ENCODE measurements at places on chromosomes 7 and 10.

DNA sequence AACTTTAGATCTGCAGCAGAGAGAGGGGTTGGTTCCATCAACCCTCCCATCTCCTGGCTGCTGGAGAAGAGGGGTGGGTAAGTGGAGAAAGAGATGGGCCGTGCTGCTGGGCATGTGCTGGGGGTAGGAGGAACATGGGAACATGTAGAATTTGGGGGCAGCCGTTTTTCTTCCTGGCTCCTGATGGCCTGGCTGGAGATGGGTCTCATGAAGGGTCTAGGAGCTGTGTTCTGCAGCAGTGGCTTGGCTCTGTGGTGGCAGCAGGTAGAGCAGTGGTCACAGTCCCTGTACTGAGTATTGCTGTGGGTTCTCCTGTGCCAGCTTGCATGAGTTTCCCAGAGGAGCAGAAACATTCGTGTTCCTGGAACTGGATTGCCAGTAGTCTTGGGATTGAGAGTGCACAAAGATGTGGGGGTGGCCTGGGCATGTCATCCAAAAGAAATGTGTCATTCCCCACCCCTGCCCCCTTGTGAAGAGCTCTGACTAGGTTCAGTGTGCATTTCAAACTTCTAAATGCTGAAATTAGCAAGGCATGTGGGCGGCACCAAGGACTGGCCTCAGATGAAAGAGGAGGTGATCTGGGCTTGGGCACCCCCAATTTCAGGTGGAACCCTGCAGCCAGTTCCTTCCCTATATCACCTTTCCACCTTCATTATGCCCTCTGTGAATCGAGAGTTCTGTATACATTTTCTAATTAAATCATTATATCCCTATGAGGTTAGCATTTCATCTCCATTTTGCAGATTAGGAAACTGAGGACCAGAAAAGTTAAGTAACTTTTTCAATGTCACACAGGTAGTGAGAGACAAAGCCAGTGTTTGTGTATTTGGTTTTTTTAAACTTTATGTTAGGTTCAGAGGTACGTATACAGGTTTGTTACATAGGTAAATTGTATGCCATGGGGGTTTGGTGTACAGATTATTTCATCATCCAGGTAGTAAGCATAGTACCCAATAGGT lies 2.1 kb downstream of the CHST3 start:
- peak; percentile 48 for DNase-seq

DNA sequence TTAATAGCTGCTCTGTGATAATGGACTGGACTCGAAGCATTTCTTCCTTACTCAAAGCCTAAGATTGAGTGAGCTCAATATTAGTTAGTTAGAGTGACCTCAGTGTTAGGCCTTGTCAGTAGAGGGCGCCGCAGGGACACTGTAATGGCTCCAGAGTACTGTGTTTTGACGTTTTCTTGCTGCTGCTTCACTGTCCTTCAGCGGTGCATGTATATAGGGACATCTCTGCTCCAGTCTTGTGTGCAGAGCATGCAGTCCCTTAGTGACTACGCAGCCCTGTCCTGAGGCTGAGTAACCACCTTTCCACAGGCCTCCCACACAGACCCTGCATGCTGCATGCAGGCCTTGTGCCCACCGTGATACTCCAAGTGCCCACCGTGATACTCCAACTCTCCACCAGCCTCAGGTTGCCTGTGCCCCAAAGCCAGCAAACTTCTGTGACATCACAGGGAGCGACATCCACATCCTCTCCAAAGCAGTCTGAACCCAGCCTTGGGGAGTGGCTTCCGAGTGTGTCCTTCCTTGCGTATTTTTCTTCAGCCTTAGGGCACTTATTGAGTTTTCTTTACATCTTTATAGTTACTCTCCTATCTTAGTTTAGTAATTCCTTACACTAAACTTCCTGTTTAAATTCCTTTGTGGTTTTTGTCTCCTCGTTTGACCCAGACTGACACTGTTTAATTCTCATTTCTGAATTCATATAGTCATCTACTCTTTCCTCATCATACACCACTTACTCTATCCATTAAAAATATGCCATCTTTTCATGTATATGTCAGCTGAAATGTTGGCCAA lies 118.2 kb downstream of the JAZF1 start:
- peak; percentile 70 for DNase-seq

- DNase-seq: peak; percentile 29
Observed at GRCh38 chr10:20185116-20185515, 368.9 kb downstream of the PLXDC2 start.

DNA sequence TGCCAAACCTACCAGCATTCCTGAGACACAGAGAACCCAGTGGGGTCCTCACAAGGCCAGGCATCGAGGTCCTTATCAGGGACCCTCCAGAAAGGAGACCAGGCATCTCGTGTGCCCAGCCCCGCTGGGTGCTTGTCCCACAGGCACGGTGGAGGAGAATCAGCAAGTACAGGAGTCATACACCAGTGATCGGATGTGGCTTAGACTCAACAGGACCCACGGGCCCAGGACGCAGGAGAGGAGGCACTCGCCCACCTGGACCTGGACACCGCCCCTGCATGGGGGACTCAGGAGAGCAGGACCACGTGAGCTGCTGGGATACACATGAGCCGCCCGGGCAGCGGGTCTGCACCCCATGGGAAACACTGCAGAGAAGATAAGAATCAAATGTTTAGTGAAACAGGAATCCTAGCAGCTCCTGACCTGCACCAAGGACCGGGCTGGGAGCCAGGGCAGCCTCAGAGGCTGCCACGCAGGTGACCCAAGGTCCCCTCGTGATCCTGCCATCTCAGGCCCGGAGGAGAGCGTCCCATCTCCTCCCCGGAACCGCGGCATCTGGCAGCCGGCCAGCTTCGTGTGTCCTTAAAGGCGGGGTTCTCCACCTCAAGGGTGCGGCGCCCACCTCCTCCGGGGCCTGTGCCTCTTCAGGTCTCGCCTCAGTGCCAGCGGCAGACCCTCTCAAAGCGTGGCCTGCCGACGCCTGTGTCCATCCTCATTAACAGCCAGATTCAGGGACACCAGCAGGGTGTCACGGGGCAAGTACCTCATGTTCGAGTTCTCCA lies 59.2 kb downstream of the FOXL3 start:
- DNase-seq: no peak

GRCh38 chr10:108904163-108904838 lies 1019.0 kb downstream of the XPNPEP1 start:
- peak; percentile 74 for DNase-seq

GRCh38 chr10:125609859-125610258 lies 73.1 kb downstream of the TEX36 start:
- no peak for DNase-seq

DNA sequence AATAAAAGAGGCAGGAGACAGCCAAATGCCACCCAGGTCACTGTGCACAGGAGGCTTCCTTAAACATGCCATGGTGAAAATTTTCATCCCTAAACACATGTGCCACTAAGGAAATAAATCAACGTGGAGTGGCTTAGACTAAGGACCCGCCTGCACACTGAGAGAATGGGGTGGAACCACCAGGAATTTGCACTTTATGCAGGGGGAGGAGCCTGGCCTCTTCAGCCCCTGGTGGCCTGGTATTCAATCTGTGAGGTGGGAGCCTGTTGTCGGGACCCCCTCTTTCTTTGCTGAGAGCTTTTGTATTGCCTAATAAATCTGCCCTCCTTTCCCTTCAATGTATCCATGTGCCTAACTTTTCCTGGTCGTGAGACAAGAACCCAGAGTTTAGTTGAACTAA lies 204.6 kb upstream of the NRP1 start:
- DNase-seq: no peak

DNA sequence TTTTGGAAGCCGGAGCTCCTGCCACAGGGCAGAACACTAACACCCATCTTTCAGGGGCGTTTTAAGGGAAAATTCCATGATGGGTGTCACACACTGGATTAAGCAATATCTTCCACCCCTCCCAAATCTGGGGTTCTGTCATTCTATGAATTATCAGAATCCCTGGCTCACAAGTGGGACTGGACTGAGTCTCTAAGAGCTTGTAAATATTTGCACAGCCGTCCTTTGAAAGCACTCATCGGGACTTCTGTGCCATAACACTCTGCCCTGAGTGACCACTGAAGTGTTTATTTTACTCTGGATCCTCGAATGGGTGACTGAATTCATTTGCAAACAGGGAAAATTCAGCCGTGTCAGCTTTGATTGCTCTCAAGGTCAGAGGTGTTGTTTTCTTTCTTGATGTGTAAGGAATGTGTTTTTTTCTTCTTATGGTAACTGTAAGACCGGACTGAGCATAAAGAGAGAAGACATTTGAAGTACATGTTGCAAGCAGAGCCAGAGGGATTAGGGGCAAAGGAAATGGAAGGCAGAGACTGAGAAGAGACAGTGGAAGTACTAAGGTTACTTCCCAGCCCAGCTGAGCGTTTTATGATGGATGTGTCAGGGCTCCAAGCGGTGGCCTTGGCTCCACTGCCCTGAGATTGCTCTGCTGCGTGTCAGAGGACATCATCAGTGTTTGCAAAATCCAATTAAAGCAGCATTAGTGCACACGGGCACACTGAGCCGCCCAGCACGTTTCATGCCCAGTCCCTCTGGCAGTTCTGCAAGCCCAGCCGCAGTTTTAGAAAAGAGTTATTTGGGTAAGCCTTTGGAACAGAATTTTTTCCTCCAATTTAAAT lies 17.7 kb upstream of the GTPBP4 start:
- DNase-seq: no peak

DNA sequence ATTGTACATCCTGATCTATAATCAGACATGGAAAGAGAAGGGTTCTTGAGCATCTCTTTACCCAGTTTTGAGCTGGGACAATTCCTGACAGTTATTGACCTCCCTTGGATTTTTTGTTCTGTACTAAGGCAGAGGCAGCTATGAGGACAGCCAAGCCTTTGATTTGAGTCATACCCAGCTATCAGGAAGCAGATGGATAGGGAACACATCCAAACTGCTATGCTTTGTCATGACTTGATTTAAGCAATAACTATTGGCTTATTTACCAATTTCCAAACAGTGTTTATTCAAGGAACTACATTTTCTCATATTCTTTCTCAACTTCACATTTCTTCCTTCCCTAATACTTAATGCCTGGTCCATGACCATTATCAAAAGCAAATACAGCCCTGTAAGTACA lies 396.4 kb upstream of the STEAP1 start:
- DNase-seq: no peak

DNA sequence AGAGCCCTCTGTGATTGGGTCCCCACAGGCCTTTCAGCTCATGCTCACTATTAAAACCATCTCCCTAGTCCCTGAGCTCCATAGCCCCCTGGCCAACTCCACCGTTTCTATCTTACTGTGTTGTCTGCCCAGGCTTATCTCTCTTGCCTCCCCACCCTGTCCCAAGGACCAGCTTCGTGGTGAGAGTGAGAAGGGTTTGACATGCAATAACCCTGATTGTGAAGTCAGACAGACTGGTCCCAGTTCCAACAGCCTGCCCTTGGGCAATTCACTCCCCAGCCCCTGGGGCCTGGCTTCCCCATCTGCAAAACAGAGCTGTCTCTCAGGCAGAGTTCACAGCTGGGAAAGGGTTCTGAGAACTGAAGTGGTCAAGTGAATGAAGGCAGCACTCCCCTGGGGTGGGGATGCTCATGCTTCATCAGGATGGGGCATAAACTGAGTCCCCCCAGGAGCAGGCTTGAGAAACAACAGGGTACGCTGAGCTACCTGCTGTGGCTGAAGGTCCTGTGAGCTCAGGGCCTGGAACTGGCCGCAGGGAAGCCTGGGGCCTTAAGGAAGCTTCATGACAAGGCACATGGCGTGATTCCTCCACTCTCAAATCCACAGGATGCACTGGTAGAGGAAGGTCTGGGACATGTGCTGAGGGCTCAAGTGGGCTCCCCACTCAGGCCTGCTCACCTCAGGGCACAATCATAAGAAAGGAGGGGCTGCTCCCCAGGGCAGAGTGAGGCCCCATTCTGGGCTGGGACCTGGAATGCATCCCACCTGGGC lies 1.8 kb upstream of the PPIF start:
- no peak for DNase-seq

DNA sequence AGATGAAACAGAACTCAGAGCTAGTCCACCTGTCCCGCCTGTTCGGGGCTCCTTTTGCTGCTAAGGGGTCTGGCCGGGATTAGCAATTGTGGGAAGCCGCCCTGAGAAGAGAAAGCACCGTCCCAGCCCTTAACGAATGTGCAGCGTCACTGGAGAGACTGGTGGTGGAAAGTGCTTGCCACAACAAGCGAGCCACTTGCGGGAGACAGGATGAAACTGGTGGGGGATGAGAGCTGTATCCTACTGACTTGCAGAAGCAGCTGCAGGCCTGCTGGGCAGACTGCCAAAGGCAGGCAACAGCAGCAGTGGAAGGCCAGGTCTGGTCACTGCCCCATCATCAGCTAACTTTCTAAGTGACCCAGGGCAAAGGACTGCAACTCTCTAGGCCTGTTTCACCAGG lies 95.4 kb downstream of the FAM53B start:
- DNase-seq: peak; percentile 80

DNA sequence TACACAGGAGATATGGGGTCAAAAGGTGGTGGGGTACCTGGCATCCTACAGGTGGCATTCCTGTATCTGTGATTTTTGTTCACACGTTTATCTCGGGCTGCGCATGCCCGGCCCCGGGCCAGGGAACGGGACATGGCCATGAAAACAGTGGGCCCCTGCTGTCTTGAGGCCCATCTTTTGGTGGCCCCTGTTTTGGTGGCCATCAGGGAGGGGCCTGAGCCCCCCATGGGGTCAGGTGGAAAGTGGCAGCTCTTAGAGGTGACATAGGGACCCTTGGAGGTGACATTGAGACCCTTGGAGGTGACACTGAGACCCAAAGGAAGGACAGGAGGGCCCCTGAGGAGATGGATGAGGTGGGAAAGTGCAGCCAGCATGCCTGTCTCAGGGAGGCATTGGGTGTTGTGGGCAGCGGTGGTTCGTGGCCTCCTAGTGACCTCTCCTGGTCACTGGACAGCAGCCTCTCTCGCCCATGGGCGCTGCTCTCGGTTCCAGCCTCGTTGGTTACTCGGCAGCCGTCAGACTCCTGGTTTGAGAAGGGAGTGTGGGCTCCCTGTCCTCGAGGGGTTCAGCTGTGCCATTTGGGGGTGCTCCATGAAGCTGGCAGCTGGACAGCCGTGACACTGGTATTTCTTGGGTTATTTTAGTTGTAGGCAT lies 39.9 kb downstream of the INPP5A start:
- no peak for DNase-seq

DNA sequence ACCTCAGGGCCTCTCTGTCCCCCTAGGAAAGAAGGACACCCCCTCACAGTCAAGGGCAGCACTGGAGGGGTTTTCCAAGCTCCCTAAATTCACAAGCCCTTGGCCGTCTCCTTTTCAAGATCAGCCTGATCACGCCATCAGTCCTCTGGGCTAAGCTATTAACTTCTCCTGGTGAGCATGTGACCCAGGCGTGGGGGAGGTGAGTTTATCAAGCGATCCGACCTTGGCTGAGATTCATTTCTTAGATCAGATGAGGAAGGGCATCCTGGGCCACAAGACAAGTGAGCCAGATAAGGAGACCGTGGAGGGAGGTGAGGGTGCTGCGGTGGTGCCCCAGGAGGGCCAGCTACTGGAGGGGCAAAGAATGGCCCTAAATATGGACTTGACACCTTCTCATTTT lies 19.2 kb upstream of the EN2 start:
- DNase-seq: no peak
